ENCODE measurements at places on chromosomes 12 and 14.

GRCh38 chr14:102538602-102539543 lies 29.3 kb upstream of the ANKRD9 start:
- no peak for DNase-seq

GRCh38 chr14:69473946-69474345 lies 10.6 kb upstream of the PLEKHD1 start:
- no peak for DNase-seq

GRCh38 chr12:96327889-96328288 lies 72.3 kb downstream of the CDK17 start:
- DNase-seq: no peak

DNA sequence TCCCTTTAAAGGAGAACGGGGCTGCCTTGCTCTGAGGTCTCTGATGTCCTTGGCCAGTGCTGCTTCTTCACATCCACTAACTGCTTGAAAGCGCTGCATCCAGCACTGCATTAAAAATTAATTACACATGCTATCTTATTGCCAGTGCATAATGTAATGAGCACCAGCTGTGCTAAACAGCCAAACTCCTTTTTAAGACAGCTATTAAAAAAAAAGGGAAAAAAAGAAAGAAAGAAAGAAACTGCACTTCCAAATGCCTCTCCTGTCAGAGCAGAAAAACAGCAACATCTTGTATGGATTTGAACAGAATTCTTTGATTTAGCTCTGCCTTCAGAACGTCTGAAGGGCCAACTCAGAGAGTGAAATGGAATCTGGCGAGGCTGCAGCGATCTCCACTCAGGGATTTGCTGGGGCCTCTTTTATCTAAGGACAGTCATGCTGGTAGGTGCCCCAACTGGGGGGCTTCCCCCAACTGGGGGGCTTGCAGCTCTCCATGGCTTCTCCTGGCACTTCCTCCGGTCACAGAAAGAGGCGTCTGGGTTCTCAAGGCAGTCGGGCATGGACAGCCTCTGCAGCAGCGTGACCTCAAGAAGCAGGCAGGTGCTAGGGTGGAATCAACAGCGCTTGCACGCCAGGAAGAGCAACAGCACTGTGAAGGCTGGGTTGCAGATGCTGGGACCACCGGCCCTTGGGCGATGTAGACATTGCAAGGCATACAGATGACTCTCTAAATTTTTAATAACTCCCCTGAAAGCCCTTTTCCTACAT lies 46.4 kb downstream of the BCL11B start:
- peak; percentile 62 for DNase-seq

- DNase-seq: no peak
Observed at GRCh38 chr14:51453869-51454268, 197.8 kb upstream of the FRMD6 start.

- DNase-seq: no peak
Observed at GRCh38 chr12:68627673-68628319, 17.1 kb downstream of the RAP1B start.

DNA sequence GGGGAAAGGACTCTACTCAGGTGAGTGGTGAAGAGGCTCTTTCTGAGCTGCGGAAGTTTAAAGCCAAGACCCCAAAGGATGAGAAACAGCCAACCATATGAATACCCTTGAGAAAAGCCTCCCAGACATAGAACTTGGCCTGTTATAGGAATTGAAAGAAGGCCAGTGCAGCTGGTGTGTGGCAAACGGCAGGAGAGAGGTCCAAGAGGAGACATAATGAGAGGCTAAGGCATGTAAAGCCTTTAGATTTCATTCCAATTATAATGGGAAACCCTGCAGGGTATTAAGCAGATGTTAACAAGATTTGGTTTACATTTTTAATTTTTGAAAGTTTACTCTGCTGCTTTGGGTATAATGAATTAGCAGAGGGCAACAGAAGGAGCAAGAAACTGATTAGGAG lies 552.1 kb upstream of the FBXO33 start:
- no peak for DNase-seq

DNA sequence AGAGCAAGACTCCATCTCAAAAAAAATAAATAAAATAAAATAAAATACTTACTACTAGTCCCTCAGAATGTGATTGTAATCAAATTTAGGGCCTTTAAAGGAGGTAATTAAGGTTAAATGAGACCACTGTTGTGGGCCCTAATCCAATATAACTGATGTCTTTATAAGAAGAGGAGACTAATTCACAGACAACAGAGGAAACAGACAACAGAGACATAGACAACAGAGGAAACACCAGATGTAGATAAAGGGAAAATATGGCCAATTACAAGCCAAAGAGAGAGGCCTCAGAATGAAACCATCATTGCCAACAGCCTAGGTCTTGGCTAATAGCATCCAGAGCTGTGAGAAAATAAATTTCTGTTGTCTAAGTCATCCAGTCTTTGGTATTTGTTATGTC lies 669.0 kb upstream of the FOXG1 start:
- DNase-seq: no peak

DNA sequence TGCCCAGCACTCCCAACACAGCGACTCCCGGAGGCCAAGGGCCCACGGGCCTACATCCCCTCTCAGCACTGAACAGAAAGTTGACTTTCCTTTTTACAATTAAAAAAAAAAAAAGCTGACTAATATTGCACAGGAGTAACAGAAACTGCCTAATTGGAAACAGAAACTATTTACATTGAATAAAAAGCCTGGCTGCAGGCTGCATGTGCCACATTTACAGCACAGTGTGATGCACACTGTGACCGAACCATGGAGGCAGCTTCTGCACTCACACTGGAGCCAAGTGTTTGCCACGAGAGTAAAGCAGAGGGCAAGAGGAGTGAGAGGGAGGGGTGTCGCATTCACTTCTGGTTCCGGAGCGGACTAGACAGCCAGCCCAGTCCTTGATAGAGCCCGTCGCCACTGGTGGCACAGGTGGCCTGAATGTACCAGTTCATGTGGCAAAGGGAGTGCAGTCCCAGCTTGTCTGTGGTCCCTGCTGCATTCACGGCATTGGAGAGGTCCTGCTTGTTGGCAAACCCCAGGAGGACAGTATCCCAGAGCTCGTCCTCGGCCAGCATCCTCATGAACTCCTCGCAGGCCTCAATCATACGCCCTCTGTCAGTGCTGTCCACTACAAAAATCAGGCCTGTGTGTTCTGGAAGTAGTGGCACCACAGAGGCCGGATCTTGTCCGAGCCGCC lies 59.2 kb downstream of the SPPL3 start:
- no peak for DNase-seq

DNA sequence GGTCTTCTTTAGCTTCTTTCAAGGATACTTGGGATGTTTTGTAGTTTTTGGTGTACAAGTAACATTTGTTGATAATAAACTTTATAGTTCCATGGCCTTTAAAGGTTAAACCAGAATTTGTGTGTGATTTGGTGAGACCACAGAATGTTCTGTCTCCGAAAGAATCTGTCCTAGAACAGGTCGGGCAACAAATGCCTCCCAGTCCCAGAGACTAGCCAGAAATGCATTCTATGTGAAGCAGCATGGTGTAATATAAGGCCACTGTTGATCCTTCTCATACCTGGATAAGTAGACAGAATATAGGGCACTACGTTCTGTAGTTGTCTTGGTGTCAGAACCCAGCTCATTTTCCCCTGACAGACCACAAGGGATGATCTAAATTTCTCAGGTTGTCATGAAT lies 10.0 kb downstream of the STYK1 start:
- DNase-seq: no peak

DNA sequence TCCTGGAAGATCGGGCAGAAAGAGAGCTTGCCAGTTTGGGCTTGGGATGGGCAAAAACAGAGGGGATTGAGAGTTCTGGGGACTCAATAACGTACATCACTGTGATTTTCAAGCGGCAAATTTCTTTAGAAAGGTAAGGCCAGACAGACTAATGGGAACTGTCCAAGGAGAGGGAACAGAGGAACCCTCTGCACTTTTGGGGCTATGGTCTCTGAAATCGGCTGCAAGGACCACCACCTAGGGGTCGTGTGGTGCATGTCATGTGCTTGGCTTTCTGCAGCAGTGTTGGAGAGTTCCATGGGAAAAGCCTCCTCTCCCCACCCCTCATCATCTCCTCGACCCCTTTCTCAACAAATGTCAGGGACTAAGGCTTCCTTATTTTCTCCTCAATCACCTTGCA lies 79.6 kb downstream of the PPM1A start:
- DNase-seq: no peak

GRCh38 chr14:71411738-71412137 lies 504.5 kb downstream of the PCNX1 start:
- DNase-seq: no peak

GRCh38 chr12:53056901-53057300 lies 7.0 kb downstream of the TNS2 start:
- no peak for DNase-seq

DNA sequence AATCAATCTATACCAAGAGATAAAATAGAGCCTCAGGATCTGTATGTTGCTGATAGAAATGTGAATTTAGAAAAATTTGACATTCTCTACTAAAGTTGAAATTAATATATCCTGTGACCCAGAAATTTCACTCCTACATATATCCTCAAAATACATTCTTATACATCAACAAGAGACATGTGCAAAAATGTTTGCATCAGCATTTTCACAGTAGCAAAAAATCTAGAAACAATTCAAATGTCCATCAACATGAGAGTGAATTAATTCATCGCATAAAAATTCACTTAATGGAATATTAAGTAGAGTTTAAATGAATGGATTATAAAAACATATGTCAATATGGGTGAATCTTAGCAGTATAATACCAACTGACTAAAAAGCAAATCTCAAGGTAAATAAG lies 80.8 kb downstream of the GPR65 start:
- no peak for DNase-seq

DNA sequence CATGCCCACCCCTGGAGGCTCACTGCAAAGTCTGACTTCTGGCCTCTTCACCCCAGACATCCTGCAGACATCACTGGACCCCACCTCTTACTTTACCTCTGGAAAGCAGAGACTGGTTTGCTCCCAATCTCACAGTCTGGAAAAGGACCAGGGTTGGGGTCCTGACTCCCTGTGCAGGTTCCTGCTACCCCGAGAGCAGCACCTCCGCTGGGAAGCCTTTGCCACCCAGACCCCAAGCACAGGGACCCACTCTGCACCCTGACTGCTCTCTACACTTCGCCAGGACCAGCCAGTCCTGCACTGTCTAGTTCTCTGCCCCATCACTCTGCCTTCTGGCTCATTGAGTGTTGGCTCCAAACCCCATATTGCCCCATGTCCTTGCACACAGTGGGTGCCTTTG lies 16.0 kb downstream of the FOXN4 start:
- no peak for DNase-seq

DNA sequence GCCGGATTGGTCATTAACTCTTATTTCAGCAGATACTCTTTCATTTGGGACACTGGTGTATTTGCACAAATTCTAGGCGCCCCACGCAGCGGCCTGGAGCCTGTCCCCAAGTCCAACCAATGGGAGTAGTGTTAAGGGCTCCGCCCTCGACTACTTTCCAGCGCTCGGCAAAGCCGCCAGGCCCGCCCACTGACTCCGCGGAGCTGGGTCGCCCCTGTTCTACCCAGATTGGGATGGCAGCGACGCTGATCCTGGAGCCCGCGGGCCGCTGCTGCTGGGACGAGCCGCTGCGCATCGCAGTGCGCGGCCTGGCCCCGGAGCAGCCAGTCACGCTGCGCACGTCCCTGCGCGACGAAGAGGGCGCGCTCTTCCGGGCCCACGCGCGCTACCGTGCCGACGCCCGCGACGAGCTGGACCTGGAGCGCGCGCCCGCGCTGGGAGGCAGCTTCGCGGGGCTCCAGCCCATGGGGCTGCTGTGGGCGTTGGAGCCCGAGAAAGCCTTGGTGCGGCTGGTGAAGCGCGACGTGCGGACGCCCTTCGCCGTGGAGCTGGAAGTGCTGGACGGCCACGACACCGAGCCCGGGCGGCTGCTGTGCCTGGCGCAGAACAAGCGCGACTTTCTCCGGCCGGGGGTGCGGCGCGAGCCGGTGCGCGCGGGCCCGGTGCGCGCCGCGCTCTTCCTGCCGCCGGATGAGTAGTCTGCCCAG lies at the start of gene ACOT6:
Gene ACOT6 (plus strand): TSS at position 179 of the 707 bp plus-strand sequence. CDS start 55 bp downstream, at position 234.
- DNase-seq: peak; percentile 76

DNA sequence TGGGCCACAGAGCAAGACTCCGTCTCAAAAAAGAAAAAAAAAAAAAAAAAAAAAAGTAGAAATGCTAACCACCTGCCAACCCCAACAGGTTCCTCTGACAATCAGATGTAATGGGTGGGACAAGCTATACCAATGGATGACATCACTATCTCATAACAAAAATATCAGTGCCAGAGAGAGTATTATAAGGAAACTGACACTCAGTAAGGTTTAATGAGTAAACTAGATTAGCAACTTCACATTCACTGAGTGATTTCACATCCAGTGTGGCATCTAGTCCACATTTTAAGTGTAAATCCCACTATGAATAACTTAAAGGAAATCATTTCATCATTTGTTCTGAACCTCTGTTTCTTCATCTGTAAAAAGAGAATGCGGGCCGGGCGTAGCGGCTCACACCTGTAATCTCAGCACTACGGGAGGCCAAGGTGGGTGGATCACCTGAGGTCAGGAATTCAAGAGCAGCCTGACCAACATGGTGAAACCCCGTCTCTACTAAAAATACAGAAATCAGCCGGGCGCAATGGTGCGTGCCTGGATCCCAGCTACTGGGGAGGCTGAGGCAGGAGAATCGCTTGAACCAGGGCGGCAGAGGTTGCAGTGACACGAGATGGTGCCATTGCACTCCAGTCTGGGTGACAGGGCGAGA lies 1.8 kb downstream of the SART3 start:
- DNase-seq: no peak

GRCh38 chr12:44286336-44286735 lies 450.5 kb downstream of the TMEM117 start:
- no peak for DNase-seq

DNA sequence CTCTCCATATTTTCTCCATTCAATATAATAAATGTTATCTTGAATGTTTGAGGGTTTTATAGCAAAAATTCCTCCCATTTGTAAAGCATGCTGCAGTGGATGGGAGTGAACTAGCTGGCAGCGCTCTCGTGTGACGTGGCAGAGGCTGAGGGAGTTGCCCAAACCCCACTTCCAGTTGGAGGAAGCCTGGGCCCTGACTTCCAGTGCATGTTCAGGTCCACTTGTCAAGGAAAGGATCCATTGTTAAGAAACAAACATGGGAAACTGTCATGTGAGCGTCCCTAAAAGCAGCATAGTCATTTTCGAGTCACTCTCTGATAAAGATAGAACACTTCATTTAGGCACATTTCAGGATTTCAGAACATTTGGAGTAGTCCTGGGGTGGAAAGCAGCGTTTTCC lies 116.6 kb downstream of the SLC25A47 start:
- DNase-seq: no peak

DNA sequence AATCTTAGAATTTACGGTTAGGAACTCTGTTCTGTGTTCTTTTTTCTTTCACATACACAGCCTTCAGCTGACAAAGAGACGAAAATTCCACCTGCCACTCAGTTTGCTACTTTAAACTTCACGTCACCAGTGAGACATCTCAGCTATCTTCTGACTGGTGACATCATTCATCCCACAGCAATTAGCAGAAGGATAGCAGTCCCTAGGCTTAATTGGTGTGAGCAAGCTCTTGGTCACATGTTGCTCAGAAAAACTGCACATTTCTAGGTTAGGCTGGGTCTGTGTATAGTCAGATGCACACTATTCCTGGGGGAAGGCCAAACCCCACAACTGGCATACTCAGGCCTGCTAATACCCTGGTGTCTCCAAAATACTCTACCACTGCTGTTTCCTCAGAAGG lies 23.9 kb downstream of the SLC7A7 start:
- DNase-seq: no peak
